HFF-Myc (cell line): ENCODE measurements at places on chromosomes 2 and 18.

DNA sequence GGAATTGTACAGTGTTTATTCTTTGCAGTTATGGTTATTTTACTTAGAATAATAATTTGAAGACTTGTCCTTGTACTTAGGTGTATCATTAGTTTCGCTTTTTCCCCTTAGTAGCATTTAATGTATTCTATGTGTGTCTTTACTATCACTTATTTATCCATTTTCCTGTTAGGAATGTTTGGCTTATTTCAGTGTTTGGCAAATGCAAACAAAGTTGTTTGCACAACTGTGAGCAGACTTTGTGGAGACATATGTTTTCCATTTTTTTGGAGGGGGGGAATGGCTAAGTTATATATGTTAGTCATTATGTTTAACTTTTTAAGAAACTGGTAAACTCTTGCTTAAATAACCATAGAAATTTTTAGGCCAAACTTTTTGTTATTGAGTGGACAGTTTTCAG lies 447.7 kb downstream of the SOX11 start:
- no peak for DNase-seq

DNA sequence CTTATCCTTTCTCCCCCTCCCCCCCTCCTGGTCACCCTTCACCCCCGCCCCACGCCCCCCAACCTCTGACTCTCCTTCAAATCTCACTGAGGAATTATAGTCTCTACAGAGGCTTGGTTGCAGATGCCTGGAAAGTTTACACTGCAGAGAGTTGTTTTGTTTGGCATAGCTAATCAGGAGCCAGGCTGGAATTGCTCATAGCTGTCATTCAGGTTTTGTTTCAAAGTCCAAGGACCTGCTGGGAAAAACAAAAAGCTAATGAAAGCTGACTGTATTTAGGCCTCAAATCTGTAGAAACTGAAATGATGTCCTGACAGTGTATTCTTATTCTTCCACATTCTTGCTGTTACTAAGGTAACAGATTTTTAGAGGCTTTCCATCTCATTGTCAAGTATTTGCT lies 22.6 kb downstream of the GREB1L start:
- DNase-seq: no peak

GRCh38 chr2:134581877-134582546 lies 136.8 kb downstream of the TMEM163 start:
- DNase-seq: no peak

GRCh38 chr2:17101091-17101490 lies 417.1 kb downstream of the RAD51AP2 start:
- no peak for DNase-seq

DNA sequence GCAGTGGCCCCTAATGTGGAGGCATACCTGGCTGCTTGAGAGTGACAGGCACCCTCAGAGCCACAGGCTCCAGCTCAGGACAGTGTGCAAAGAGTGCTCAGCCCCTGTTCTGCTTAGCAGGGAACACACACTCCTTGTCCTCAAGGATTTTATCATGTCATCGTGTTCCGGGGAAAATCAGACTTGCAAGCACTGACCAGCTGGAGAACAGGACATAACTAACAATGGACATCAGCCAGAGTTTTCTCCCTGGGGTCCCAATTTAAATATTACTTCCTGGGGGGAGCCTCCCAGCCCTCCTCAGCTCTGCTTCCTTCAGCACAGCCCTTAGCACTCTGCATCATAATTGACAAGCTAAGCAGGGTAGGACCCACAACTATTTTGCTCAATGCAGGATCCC lies 175.4 kb upstream of the ACAA2 start:
- no peak for DNase-seq

DNA sequence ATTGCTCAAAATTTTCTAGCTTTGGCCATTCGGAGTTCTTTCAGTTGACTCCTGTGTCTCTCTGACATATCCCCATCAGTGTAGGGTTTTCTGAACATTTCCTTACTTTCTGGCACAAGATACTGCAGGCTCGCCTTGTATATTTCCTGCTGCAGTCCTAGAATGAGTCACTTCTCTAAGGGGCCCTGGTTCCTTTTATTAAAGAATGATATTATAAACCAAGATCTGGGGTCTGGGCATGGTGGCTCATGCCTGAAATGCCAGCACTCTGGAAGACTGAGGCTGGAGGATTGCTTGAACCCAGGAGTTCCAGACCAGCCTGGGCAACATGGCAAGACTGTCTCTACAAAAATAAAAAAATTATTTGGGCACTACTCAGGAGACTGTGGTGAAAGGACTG lies 3.0 kb upstream of the RPL37A start:
- no peak for DNase-seq

- no peak for DNase-seq
Observed at GRCh38 chr18:54020156-54020745, 204.2 kb downstream of the MBD2 start.

GRCh38 chr2:76391678-76392077 lies 681.0 kb upstream of the GCFC2 start:
- DNase-seq: no peak

DNA sequence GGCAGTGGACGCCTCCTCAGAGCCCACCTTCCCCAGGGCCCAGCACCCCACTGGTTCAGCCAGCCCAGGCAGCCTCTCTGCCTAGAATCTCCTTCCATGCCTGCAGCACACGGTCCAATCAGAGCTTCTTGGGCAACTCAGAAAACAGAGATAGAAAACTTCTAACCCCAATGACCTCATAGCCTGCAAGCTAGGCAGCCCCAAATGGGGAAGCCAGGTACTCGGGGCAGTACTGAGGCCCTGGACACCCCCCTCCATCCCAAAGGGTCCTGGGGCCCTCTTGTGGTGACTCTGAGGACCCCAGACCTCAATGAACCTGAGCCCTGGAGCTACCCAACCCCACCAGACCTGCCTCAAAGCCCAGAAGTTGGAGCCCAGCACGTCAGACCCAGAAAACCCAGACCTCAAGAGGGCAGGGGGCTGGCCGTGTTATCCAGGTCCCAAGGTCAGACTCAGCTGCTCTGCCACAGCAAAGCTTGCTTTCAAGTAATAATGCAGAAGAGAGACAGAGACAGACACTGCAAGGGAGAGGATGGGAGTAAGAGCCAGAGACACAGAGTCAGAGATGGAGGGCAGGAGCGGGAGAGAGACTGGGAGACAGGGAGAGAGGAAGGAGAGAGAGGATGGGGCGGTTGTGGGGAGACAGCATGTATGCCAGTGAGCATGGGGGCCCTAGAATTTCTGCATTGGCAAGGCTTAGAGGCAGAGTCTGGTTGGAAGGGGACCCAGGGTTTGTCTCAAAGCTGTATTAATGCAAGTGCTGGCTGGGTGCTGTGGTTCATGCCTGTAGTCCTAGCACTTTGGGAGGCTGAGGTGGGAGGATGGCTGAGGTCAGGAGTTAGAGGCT lies 28.2 kb downstream of the SERTAD2 start:
- DNase-seq: no peak

DNA sequence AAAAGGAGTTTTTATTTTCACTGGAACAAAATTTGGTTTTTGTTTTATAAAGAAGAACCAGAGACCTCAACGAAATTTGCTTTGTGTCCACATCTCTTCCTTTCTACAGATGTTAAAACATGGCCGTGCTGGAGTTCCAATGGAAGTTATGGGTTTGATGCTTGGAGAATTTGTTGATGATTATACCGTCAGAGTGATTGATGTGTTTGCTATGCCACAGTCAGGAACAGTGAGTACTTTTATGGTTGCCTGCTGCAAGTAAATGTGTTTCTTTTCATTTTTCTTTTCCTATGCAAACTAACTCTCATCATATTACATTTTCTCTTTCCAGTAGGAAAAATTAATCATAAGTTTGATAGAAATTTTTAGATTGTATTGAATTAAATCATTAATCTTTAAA lies 48.4 kb upstream of the TBR1 start:
- DNase-seq: no peak

GRCh38 chr18:79964330-79965118 lies at the start of gene HSBP1L1:
TSS of gene HSBP1L1 (plus strand) at chr18:79964643. CDS start at chr18:79964736, 93 bp downstream.
- DNase-seq: no peak

GRCh38 chr2:29606104-29607037 lies 315.0 kb downstream of the ALK start:
- peak; percentile 42 for DNase-seq

- DNase-seq: no peak
Observed at GRCh38 chr2:113278073-113278741, 514 bp downstream of the PAX8 start.

DNA sequence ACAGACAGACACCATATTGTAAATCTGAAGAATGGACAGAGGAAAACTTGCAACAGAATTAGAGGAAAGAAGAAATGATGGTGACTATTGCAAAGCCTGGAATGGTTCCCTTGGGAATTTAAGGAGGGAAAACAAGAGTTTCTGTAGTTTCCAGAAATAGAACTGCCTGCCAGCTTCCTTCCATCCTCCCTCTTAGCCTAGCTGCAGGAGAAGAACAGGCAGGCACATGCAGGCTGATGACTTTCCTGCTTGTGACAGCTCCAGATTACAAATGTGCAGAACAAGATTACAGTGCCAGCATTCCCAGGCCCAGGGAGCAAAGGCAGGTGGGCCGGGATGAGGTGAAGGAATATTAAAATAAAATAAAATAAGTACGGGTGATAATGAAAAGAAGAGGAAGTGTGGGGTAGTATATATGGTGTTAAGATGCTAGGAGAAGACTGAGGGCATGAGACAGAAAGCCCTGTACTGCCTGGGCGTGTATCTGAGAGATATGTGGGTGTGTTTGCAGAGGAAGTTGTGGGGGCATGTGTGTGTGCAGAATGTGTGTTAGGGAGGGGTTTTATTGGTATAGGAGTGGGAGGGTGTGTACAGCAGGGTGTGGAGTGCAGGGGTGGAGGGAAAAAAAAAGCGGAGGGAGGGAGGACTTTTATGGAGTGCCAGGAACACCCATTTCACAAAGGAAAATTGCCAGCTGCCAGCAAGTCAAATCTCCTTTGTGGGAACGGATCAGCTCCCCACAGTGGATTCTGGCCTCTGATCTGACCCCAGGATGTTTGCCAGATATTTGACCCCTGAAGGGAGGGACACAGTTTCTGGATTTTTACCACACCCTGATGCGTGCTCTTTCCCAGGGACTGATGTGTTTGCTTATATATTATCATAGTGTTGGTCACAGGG lies 43.9 kb upstream of the NEMP2 start:
- peak; percentile 53 for DNase-seq

DNA sequence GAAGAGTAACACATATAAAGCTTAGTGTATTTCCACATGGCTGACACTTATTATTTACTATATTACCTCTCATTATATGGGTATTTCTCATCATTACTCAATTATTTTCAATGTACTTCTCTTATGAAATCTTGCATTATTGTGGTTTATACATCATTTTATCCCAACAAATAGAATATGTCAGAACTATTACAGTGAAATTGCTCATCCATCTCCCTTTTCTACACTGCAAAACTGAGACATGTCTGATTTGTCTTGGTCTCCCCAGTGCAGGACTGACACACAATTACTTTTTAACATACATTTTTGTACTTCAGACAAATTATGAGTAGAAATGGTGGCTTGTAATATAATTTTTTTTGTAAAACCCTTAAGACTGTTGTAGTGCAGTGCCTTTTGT lies 600.9 kb downstream of the PLCL1 start:
- DNase-seq: no peak

GRCh38 chr2:55112229-55113031 lies 62.2 kb upstream of the RTN4 start:
- DNase-seq: no peak

- no peak for DNase-seq
Observed at GRCh38 chr2:113010088-113010487, 4.8 kb downstream of the IL36A start.

GRCh38 chr2:188522517-188522916 lies 230.8 kb downstream of the GULP1 start:
- no peak for DNase-seq

- DNase-seq: no peak
Observed at GRCh38 chr2:131014141-131014540, 79.1 kb downstream of the FAM168B start.

GRCh38 chr18:23512641-23513040 lies 9.3 kb downstream of the RMC1 start:
- DNase-seq: no peak

- DNase-seq: peak; percentile 24
Observed at GRCh38 chr18:48727681-48728080, 188.8 kb downstream of the CTIF start.

DNA sequence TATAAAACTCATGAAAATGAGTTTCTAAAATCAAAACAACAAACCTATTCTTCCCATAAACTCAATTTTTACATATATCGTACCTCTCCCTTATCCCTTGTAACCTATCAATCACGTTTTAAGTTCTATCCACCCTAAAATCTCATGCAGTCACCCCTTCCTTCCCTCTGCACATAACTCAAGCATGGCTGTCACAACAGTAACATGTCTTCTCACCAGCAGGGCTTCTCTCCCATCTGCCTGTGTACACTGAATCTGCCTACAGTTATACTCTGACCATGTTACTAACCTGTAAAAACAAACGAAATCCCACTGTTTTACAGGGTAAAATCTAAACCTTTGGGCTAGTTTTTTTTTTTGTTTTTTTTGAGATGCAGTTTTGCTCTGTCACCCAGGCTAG lies 68.2 kb downstream of the MAP4K3 start:
- no peak for DNase-seq

DNA sequence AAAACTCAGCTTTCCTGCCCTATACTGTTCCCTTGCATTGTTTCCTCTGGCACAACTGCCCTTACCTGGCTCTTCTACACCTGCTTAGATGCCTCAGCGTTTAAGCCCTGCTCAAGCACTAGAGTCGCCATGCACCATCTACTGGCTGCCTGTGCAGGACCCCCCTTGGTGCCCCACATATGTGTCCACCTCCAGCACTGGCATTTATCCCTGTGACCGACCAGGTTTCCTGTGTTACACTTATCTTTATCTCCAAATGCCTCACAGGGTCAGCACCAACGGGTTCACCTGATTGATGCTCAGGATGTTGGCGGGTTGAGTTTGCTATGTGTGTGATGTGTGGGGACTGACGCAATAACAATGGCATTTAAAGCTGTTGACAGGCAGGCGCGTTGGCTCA lies 177.5 kb downstream of the TMEM18 start:
- no peak for DNase-seq

GRCh38 chr2:240565333-240566202 lies 2.7 kb upstream of the RNPEPL1 start:
- DNase-seq: no peak

GRCh38 chr2:240921311-240921994 lies 15.3 kb downstream of the CROCC2 start:
- peak; percentile 66 for DNase-seq

DNA sequence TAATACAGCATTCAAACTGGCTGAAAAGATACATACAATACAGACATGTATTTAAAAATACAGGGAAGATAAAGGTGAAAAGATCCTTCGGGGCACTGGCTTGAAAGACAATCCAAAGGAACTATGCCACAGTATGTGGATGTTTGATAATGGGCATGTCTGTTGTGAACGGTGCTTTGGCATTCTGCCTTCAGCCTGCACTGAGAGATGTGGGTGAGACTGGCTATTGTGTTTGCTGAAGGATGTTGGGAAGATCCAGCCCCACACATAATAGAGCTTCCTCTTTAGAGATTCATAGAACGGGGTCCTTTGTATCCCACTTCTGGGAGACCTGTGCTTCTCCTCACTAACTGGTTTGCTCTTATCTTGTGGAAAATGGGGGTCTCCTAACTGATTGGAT lies 65.1 kb upstream of the CXCR4 start:
- no peak for DNase-seq
